ENCODE measurements at places on chromosomes 4 and X. TPM values are rescaled to one million over a fixed set of nuclear protein-coding genes. Genes with fewer than 3 reads are reported as not detected.

TTC29 gene
- not detected for total RNA-seq

DNA sequence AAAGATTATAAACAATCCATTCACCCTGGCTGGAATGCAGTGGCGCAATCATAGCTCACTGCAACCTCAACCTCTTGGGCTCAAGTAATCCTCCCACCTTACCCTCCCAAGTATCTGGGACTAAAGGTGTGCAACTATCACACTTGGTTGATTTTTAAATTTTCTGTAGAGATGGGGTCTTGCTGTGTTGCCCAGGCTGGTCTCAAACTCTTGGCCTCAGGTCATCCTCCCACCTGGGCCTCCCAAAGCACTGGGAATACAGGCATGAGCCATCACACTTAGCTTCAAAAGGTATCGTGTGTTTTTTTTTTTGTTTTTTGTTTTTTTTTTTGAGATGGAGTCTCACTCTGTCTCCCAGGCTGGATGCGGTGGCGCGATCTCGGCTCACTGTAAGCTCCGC is 71.5 kb downstream of the FRYL start:
- DNase-seq = no peak

GRCh38 chr4:84966382-84967242 is at the start of gene WDFY3:
Gene WDFY3, minus strand, starts transcription at chr4:84966690. Its CDS starts 106,099 bp downstream, at chr4:84860591.
- DNase-seq = peak; percentile 79

DNA sequence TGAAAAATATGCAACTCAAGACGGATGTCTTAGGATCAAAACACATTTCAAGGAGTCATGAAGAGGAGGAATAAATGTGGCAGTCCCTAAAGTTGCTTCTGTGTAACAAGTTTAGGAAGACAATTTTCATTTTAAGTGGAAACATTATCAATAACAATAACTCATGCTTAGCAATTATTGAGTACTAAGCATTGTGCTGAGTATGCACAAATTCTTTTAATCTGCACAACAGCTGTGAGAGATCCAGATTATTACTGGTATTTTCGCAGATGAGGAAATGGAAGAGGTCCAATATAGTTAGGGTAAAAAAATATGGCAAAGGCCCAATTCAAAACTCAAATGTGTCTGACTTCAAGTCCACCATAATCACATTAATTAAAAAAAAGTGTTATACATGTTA is 2.9 kb upstream of the TEX13B start:
- no peak for DNase-seq

DNA sequence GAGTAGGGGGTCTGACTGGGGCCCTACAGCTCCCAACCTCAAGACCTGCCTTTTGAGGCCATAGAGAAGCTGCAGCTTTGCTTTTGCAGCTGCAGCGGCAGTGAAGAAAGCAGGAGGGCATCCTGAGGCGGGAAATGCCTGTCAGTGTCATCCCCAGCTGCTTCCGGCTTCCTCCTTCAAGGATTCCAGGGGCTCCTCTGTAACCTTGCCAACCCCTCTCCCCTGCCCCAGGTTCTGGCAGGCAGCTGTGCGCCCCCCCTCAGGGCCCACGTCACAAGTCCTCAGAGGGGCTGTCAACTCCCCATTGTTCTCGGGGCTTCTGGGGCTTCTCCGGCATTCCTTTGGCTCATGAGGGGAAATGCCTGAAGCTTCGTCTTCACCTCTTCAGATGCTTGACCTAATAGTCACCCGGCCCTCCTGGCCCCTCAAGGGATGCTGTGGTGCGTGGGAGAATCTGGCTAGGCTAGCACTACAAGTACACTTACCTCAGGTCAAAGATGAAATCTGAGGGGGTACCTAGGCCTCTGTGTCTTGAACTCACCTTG is 31.9 kb downstream of the APLN start:
- DNase-seq = peak; percentile 42

DNA sequence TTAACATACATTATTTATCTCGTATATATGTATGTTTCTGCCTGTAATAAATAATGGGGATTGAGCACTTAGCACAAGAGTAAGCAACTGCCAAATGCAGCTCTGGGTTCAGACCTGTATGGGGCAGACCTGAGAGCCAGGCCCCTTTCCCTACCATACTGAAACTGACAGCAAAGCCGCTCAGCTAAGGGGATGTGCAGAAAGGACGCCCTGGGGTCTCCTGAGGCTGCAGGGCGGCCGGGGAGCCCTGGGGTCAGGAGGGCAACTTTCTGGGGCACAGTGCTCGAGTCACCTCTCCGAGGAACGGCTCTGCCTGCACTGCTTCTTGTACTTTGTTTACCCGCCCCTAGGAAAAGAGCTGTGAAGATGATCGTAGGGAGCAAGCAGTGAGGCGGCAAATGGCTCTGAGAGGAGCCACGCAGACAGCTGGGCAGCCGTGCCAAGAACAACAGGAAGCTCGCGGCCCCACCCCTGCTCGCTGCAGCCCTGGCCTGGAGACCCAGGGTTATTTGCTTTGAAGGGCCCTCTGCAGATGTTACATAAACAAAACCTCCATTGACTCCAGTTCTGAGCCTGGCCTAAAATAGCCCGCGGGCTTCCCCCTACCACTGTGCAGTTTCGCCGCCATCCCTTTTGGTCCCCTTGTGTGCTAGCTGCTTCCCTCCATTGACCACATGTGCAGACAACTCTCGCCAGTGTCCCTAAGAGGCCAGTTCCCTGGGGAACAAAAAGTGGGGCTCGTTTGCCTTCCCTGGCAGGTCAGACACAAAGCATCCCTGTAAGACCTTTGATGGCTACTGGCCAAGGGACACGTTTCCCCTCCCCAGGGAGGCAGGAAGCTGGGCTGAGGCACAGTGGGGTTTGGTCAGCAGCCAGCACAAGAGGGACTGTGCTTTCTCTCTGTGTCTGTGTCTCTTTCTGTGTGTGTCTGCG is 111.3 kb upstream of the LNX1 start:
- peak; percentile 33 for DNase-seq

DNA sequence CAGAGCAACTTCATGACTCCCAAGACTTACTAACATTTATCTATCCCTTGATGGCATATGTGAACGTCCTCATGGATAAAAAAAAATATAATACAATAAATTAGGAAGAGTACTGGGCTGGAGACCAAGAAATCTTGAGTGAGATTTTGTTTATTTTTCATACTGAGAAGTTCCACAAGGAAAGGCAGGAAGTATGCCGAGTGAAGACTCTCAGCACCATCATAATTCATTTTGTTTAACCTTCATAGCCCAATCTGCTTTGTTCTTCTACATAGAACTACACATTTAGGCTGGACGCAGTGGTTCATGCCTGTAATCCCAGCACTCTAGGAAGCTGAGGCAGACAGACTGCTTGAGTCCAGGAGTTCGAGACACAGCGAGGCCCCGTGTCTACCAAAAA is 198.3 kb downstream of the NSUN7 start:
- DNase-seq = no peak

DNA sequence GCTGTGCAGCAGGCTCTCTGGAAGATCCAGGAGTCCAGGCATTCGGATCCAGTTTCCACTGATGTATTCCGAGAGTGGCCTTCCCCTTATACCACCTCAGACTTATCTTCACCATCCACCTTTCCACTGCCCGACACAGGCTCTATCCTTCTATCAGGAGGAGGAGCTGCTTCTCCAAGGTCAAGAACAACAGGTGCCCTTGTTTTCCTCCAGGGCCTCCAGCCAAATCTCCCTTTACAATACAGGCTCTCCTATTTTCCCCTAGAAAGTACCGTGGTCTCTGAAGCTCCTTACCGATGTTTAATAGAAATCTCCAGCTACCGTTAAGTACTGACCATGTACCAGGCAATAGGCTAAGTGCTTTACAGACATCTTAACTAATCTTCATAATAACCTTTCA is 61.3 kb downstream of the AFAP1 start:
- DNase-seq = no peak
